Right lobe of liver (tissue), 6 donors: ENCODE measurements at places on chromosomes 2 and 18. TPM values are rescaled to one million over a fixed set of nuclear protein-coding genes. Genes with fewer than 3 reads are reported as not detected.

The RTP5 gene
- not detected for total RNA-seq

The ZNF516 gene
- total RNA-seq, result 13.3 TPM

The ANKRD53 gene
- total RNA-seq, result 0.93 TPM

The SIX3 gene
- total RNA-seq, result not detected

The HMSD gene
- 0.37 TPM for total RNA-seq

DNA sequence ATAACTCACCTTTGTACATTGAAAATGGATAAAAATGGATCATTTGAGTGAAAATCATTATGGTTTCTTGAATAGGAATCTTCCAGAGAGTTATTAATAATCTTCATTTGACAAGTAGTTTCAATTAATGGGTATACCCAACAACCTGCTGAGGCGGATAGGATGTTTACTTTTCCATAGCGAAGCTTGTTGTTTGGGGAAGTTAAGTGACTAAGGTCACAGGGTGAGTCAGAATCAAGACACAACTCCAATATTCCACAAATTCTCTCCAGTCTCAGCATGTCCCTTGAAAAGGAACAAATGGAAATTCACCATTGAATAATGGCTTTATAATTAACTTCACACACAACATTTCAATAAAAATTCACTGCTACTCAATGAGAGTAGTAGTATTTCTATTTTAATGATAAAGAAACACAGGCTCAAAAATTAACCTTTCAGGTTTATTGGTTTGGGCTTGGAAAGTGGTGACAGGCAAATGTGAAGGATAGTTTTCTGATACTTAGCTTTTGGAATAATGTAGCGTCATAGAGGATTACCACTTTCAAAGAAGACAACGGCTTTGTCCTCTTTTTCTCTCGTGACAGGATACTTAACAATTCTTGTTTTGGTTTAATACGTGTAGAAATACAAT lies 211.3 kb downstream of the GPD2 start:
- H3K4me3 ChIP-seq, result no peak overlapping the region
- no peaks in the 10 kb centered on the region for H3K4me1 ChIP-seq
- no peak for DNase-seq

DNA sequence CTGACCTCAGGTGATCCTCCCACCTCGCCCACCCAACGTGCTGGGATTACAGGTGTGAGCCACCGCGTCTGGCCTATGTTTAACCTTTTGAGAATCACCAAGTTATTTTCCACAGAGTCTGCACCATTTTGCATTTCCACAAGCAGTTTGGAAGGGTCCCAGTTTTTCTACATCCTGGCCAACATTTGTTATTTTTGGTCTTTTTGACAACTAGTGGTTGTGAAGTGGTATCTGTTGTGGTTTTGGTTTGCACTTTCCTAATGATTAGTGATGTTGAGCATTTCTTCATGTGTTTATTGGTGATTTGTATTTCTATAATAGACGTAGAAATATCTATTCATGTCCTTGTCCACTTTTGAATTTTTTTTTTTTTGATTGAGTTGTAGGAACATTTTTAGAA lies 67.9 kb downstream of the BIRC6 start:
- no peak overlapping the region for H3K4me3 ChIP-seq
- H3K27ac ChIP-seq, result no peak overlapping the region
- H3K36me3 ChIP-seq, result no peaks in the 10 kb centered on the region
- H3K4me1 ChIP-seq, result no peaks in the 10 kb centered on the region
- no peak for DNase-seq
- no peaks in the 10 kb centered on the region for H3K27me3 ChIP-seq

GRCh38 chr18:8455661-8456614 lies 153.3 kb upstream of the RAB12 start:
- H3K4me3 ChIP-seq, result no peak overlapping the region
- H3K4me1 ChIP-seq, result no peaks in the 10 kb centered on the region
- H3K27ac ChIP-seq, result no peak overlapping the region
- DNase-seq, result no peak

DNA sequence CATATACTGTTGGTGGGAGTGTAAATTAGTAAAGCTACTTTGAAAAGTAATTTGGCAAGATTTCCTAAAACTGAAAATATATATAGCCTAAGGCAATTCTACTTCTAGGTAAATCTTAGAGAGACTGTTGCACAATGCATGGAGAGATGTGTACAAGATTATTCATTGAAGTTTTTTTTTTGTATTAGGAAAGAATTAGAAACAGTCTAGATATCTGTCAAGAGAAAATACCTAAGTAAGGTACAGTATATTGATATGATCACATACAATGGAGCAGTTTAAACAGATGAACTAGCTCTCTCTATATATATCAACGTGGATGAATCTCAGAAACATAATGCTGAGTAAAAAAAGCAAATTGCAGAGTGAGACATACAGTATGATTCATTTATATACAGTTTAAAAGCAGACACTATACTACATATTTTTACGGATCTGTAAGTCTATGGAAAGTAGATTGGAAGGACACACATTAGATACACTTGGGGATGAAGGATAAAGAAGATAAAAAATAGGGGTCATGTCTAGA lies 59.3 kb upstream of the ACVR1 start:
- no peaks in the 10 kb centered on the region for H3K36me3 ChIP-seq
- no peak overlapping the region for H3K4me3 ChIP-seq
- no peaks in the 10 kb centered on the region for H3K4me1 ChIP-seq

GRCh38 chr18:24200494-24201290 lies 61.8 kb downstream of the CABYR start:
- H3K27me3 ChIP-seq, result no peaks in the 10 kb centered on the region
- H3K27ac ChIP-seq, result no peak overlapping the region
- H3K36me3 ChIP-seq, result no peaks in the 10 kb centered on the region
- no peak for DNase-seq

GRCh38 chr2:192030289-192030688 lies 164.4 kb downstream of the TMEFF2 start:
- no peaks in the 10 kb centered on the region for H3K27me3 ChIP-seq
- H3K36me3 ChIP-seq, result no peaks in the 10 kb centered on the region
